ENCODE measurements at places on chromosomes 1 and 21. TPM values are rescaled to one million over a fixed set of nuclear protein-coding genes. Genes with fewer than 3 reads are reported as not detected.

The ELF3 gene
- total RNA-seq = 112 TPM

The LRRC3 gene
- 11.8 TPM for total RNA-seq

The ANXA9 gene
- 1.2 TPM for total RNA-seq

The TCP10L gene
- total RNA-seq = 1.6 TPM

The NSUN4 gene
- 21.0 TPM for total RNA-seq

The SPATA17 gene
- 2.9 TPM for total RNA-seq

Data from mesothelial cell of epicardium (in vitro differentiated cells).